ELR (cell line): ENCODE measurements at places on chromosomes 4 and X.
A peak's percentile ranks its signal among the peaks of the same experiment; 100 is the strongest.

- DNase-seq, result no peak
These were observed 24.3 kb downstream of the TMEM255A start for GRCh38 chrX:120286733-120287512.

DNA sequence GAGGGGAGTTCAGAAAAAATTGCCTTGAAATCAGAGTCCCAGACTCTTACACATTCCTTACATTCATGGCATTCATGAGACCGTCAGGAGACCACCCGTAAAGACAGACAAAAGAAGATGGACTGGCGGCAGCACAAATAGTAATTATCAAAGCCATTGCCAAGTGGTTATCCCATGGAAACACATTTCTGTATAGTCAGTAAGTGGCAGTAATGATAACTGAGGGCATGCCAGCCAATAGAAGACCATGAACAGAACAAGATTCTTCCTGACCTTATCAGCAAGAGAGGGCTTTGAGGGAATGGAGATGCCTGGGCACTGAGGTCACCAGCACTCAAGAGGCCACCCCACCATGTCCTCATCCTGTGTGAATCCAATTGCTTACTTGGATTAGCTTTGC is 121.7 kb upstream of the HCCS start:
- peak; percentile 5 for DNase-seq

DNA sequence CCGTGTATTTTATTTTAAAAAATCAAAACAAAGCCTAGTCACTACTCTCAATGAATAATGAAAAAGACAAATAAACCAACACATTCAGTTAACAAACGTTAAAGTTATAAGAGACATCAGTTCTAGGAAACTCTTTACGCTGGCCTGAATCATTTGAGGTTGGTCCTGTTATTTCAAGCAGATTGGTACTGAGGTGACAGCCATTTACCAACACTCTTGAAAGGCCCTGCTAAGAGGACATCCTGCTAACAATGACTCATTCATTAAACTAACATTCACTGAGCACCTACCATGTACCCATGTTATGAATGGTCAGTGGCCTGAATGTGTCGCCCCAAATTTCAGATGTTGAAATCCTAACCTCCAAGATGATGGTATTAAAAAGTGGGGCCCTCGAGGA is 57.1 kb upstream of the ADGRG2 start:
- no peak for DNase-seq

- DNase-seq, result no peak
These were observed 110.2 kb downstream of the APBB2 start for GRCh38 chr4:41104155-41104554.

- DNase-seq, result no peak
These were observed 127.7 kb downstream of the RBMX2 start for GRCh38 chrX:130529531-130529930.

GRCh38 chr4:120703908-120704307 is 218.6 kb downstream of the PRDM5 start:
- DNase-seq, result no peak

DNA sequence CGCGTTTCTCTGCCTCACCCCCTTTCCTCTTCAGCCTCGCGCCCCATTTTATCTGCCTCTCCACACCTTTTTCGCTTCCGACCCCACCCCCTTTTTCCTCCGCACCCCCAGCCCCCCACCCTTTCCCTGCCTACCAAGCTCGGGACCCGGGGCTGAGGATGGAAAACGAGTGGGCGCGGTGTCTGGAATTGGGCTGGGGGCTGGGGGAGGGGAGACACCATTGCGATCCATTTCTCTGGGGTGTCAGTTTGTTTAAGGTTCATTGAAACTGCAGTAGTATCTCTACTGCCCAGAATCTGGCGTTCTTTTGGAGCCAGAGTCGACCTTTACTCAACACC is 707 bp downstream of the SLC9A6 start:
- no peak for DNase-seq

DNA sequence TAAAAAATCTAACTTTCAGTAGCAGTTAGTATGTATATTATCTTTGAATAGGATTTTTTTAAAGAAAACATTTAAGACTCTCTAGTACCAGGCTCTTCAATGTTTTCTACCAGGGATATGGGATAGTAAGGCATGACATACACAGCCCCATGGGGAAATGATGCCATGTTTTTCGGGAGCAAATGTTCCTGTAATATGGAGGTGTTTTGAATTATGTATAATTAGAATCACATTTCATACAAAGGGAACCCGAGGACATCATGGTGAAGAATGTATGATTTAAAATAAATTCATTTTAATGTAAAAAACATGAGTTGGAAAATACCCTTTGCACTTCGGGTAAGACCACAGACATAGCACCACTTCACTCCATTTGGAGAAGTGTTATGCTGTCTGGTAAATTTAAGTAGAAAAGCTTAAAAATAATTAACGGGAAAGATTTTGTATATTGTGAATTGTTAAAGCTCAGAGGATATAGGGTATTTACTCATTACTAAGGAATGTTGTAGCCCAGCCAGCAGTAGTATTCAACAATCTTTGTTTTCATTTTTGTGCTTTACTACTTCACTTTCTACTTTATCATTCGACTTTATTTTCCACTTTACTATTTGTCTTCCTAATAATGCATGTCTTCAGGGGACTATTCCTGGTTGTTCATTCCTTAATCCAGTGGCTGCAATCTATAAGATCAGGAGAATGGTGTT is 2050.7 kb downstream of the ARAP2 start:
- DNase-seq, result peak; percentile 47

GRCh38 chr4:47531241-47531953 is 46.3 kb downstream of the ATP10D start:
- DNase-seq, result peak; percentile 91

DNA sequence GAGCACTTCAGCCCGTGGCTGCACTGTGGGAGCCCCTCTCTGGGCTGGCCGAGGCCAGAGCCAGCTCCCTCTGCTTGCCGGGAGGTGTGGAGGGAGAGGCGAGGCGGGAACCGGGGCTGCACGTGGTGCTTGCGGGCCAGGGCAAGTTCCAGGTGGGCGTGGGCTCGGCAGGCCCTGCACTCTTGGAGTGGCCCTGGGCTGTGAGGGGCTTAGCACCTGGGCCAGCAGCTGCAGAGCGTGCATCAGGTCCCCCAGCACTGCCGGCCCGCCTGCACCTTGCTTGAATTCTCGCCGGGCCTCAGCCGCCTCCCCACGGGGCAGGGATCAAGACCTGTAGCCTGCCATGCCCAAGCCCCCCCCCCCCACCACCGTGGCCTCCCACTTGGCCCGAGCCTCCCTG is 28.9 kb upstream of the APOOL start:
- no peak for DNase-seq

DNA sequence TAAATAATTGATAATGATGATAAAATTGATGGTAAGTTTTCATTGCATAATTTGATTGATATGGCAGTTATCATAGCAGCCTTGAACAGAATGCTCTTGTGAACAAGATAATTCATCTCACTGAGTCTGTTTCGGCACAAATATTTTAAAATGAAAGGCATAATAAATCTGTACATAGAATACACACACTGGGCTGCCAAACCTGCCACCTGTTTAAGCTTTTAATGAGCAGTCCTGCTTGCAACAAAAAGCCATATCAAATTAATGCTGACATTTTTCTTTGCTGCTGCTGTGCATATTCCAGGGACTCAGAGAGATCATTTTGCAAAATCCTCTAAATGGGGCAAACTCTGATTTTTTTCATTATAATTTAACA is 201.1 kb downstream of the ARHGAP24 start:
- DNase-seq, result no peak

- no peak for DNase-seq
These were observed 39.9 kb downstream of the ATP8A1 start for GRCh38 chr4:42617030-42617429.

- DNase-seq, result no peak
These were observed 3.0 kb downstream of the GRIPAP1 start for GRCh38 chrX:48999030-48999429.

DNA sequence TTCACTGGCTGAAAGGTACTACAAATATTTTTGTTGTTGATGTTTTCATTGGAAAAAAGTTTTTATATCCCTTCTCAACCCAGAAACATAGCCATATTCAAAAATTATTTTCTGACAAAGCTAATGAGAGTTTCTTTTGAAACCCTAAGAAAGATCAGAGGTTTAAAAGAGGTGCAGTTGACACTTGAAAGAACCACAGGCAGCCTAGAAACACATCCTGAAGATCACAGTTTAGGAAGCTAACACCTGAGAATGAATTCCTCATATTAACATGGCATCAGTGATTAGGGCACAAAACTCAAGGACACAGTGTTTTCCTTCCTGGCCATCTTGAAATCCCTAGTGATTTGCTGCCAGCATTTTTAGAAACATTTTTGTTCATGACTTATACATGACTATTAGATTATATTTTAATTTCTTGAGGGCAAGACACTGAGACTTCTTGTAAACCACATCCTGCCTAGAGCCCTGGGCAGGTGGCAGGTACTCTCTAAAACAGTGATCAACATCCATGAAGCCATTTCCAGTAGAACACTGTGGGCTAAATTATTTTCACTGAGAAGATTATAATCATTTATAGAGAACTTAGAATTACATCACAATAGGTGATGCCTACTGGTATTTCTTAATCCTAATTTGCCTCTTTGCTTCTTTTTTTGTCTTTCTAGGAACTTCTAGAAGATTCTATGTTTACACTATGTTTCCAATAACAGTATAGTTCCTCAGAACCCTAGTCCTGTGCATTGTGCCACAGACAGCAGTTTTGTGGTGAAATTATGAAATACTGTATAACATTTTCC is 80.0 kb downstream of the ARSJ start:
- DNase-seq, result no peak

- DNase-seq, result no peak
These were observed 90.4 kb upstream of the EOLA2 start for GRCh38 chrX:150028692-150029091.

DNA sequence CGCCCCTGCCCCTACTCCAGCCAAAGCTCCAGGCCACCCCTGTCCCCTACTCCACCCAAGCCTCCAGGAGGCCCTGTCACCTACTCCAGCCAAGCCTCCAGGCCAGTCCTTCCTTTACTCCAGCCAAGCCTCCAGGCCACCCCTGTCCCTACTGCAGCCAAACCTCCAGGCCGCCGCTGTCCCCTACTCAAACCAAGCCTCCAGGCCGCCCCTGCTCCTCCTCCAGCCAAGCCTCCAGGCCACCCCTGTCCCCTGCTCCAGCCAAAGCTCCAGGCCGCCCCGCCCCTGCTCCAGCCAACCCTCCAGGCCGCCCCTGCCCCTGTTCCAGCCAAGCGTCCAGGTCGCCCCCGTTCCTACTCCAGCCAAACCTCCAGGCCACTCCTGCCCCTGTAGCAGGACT is 5.1 kb upstream of the ASMT start:
- no peak for DNase-seq

GRCh38 chr4:14184767-14185166 is 557.2 kb upstream of the BOD1L1 start:
- DNase-seq, result no peak

- no peak for DNase-seq
These were observed 269.9 kb downstream of the SPRY1 start for GRCh38 chr4:123666486-123666885.

DNA sequence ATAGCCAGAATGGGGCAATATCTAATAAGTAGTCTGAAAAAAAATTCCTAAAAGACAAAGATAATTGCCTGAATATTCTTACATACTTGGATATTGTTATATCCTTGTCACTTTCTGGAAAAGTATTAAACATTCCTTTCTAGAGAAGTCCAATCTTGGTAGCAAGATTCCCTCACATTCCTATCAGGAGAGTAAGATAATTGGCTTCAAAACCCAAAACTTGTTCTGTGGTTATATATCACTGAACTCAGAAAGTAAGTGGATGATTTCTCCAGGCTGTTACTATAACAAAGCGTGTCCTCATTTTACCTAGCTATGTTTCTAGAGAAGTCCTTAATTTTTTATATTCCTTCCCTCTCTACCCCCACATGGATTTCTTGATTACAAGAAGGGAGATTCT is 46.0 kb upstream of the TEX13A start:
- no peak for DNase-seq

- DNase-seq, result no peak
These were observed 129.5 kb downstream of the KCTD8 start for GRCh38 chr4:44319129-44319528.

- peak; percentile 78 for DNase-seq
These were observed 220.5 kb upstream of the RPS6KA3 start for GRCh38 chrX:20487227-20487626.

DNA sequence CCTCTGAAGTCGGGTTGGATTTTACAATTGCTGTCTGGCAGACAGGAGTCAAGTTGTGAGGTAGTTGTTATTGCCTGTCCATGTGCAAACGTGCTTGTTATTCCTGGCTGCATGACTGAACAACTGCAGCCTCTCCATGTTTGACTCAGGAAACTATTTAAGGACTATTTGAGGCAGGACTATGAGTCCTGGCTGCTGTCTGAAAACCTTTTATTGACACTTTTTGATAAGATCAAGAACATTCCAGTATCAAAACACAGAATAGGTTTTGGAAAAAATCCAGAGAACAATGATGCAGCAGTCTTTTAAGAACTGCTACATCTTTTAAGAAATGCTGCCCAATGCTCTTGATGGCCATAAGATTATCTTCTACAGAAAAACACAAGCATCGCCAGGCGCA is 10.0 kb upstream of the SPRY1 start:
- DNase-seq, result no peak

DNA sequence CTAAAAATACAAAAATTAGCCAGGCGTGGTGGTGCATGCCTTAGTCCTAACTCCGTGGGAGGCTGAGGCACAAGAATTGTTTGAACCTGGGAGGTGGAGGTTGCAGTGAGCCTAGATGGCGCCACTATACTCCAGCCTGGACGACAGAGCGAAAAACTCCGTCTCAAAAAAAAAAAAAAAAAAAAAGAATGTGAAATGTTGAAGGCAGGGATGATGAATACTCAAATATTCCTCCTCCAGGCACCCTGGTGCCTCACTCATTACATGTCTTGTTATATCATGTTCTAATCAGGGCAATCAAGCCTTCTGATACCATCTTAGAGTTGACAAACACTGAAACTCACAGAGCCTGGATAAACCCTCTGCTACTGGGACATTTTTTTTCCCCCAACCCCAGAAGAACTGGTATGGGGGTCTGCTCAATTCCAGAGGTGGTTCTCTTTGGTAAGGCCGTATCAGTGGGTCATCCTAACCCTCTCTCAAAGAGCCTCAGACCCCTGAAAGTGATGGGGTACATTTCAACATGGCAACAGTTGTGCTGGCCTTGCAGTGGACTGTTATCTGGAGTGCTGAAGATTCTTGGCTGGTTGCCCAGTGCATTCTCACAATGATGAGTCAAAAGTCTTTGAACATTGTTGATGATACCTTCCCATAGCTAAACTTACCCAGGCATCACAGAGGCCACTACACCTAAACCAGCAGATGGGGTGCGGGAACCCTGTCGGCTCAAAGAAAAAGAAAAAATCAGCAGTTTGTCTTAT is 2.4 kb upstream of the SH3KBP1 start:
- peak; percentile 83 for DNase-seq

GRCh38 chrX:23670528-23670927 is 3.2 kb downstream of the PRDX4 start:
- DNase-seq, result no peak
